ENCODE measurements at places on chromosomes 4 and X.

- no peak for DNase-seq
Measured at GRCh38 chr4:115042496-115042895, 70.9 kb downstream of the NDST4 start.

- no peak for DNase-seq
Measured at GRCh38 chr4:185679523-185679922, 132.5 kb downstream of the SORBS2 start.

- no peak for DNase-seq
Measured at GRCh38 chr4:145507636-145508035, 26.0 kb downstream of the SMAD1 start.

- DNase-seq = no peak
Measured at GRCh38 chr4:112075129-112075753, 70.0 kb upstream of the FAM241A start.

GRCh38 chr4:30720661-30721184 lies 554 bp downstream of the PCDH7 start:
- no peak for DNase-seq

DNA sequence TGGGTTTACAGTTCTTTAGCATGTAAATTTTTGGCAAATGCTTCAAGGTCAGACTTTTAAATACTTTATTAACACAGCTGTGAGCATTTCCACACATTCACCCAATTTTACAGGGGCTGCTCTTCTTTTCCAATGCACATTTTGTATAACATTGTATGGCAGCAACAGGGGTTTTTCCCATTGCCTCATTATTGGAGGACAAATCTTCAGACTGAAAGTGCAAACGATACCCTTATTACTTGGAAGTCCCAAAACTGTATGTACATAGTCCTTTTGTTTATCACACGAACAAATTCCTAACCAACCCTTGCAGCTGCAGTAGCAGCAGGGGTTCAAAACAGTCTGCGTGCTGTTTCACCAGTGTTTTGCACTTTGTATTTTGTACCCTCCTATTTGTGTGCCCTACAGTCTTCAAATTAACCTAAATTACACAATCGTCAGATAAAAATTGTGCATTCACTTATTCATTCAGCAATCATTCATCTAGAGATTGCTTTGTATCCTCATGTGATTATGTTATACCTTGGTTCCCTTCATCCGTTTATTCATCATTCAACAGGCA lies 330.7 kb upstream of the RASGEF1B start:
- no peak for DNase-seq

DNA sequence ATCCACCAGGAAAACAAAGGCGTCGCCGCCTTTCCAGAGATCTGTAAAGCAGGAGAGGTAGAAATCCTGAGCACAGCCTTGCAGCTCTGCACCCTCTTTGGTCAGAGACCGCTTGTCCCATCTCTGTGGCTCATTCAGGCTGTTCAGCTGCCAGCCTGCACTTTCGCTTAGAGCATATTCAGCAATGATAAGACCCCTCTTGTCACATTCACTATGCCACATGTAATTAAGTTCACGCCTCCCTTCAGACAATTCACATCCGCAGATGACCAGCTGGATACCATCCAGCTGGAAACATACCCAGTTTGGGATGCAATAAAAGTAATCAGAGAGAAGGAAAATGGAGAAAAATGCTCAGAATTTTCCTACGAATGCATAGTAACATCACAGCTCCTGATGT lies 335.4 kb downstream of the UNC5C start:
- no peak for DNase-seq

DNA sequence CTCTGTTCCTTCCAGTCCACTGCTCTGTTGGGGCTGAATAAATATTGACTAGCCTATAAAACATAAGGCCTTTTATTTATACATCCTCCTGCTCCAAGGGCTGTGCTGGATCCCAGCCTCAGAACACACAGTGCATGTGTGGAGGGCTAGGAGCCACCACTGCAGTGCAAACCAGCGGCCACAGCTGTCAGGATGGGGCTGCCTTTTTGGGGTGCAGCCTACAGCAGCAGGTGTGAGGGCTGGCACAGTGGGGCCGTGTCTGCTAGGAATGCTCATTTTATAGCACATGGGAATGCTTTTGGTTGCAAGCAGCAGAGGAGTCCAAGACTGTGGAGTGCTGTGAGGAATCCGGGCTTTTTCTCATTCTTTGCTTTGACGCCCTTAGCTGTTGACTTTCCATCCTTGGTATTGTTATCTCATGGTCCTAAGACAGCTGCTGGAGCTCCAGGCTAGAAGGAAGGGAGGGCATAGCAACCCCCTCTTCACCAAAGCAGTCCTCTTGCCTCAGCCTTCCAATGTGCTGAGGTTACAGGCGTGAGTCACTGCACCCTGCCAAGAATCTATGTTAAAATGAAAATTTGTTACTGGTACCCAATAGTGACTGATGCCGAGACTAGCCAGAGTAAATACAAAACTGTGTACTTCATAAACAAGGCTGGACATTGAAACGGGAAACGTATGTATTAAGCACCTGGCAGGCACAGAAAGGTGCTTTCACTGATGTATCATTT lies 334.3 kb upstream of the GATB start:
- DNase-seq = no peak

- DNase-seq = no peak
Measured at GRCh38 chrX:646228-646495, 15.6 kb downstream of the SHOX start.

GRCh38 chrX:14355556-14355955 lies 173.8 kb upstream of the GLRA2 start:
- no peak for DNase-seq

DNA sequence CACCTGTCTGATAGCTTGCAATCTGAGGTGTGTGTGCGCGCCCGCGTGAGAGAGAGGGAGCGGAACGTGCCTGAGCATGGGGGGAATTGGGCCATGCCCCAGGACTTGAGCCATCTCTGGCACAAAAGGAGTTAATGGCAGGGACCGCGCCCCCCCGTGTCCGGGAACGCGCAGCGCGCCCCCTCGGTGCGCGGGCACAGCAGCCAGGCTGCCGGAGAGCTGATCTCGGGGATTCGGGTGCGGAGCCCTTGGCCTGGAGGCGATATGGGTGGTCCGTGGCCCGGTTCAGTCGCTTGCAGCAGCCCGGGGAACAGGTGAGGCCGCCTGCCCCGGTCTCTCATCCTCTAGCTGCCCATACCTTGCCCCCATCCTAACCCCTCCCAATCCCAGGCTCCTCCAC lies at the start of gene NLGN3:
NLGN3 (plus strand) TSS at position 191 of the 400 bp plus-strand sequence. CDS start 2,909 bp downstream, outside the sequence.
- DNase-seq = no peak

DNA sequence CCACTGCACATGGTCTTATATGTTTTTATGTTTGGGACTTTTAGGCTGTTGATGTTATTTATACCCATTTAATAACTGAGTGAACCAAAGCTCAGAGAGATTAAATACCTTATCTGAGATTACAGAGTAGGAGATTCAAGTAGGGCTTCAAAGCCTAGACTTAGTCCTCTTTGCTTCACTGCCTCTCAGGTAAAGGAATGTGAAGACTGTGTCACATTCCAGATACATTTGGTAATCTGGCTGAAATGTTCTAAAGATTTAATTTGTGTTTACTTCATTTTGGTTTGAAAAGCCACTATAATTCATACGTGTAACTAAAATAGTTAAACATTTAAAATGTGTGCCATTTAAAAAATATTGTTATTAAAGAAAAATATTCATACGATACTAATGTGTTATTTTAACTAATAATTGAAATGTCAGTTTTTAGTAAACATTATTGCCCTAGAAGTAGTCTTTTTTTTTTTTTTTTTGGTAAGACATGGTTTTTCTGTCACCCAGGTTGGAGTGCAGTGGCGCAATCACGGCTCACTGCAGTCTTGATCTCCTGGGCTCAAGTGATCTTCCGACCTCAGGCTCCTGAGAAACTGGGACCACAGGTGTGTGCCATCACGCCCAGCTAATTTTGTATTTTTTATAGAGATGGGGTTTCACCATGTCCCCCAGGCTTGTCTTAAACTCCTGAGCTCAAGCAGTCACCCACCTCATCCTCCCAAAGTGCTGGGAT lies 54.3 kb downstream of the WWC2 start:
- no peak for DNase-seq

DNA sequence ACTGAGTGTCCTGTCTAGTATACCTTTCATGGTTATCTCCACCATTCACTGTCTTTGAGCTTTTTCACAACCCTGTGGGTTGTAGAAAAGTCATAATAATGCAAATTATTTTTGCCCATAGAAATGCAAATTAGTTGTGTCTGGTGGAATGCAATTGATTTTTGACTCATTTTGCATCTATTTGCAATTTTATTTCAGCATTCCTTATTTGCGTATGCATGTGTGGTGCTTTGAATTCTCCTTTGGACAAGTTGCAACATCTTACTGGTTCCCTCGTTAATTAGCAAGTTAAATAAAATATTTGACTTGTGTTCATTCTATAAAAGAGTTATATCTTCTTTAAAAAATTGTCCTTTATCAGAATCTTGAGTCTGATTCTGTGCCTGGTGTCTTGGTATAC lies 297.3 kb upstream of the CASK start:
- DNase-seq = no peak

DNA sequence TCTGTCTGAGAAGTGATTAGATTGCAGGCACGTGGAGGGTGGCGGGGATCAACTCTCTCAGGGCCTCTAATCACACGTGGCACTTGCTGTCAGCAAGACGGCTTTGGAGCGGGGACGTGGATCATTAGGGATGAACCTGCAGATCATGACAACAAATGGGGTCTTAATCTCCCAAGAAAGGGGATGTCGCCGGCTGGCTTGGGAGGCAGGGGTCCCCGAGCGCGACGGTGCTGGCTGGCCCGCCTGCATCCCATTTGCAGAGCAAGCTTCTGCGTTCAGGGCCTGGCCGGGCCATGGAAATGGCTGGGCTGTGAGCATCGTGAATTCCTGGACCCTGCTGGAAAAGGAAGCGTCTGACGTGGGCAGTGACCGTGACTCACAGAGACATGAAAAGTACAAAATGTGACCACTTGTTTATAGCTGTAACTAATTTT lies 85.1 kb upstream of the SHOX start:
- no peak for DNase-seq

- no peak for DNase-seq
Measured at GRCh38 chrX:148501386-148502066, 1.1 kb downstream of the AFF2 start.

GRCh38 chr4:7015383-7016035 lies 27.7 kb upstream of the TADA2B start:
- DNase-seq = no peak

DNA sequence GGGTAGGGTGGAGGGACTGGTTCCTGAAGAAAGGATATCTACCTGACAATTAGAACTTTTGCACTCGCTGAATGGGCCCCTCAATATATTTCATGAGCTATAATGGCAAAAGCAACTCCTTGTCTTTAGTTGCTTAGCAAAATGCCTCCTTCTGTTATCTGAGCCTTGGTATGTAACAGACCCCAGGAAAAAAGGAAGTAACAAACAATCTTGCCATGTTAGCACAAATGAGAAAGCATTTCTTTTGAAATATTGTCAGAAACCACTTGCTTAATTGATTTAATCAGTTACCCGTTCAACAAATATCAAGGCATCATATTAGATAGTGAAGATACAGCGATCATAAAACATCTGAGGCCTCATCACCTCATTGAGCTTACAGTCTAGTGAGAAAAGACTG lies 74.6 kb upstream of the MAGEA10 start:
- no peak for DNase-seq

- DNase-seq = no peak
Measured at GRCh38 chr4:139743027-139743426, 77.4 kb downstream of the MGST2 start.

GRCh38 chrX:73863268-73863667 lies 300.3 kb downstream of the CHIC1 start:
- no peak for DNase-seq

DNA sequence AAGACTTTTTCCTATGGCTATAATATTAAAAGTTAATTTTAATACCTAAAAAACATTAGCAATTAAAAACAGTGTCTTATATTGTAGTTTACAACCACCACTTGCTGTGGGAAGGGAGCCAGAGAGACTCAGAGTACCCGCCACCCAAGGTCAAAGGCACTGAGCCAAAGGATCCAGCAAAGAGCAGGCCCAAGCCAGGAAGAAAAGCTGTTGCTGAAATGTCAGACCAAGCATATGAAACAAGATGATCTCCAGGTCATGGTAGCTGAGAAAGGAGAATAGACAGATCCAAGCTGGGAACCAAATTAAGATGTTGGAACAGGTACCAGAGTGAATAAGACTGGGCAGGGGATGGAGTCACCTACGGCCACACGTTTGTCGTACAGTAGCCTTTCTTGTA lies 18.8 kb upstream of the ATOH1 start:
- DNase-seq = no peak

DNA sequence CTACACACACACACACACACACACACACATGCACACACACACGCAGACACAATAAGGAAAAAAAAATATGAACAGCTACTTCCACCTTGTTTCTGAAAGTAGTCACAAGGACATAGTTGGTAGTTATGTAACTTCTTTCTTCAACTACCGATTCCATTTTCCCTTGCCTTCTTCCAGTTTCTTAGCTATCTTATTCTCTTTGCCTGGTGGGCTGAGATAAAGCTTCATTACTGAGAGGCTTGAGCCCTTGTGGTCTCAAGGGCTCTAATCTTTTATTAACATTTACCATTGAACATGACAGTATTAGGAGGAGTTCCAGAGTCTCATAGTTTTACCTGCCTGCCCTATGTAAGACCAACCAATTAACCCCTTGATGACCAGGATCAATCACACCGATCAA lies 8.9 kb upstream of the SMIM10 start:
- no peak for DNase-seq

GRCh38 chrX:67724359-67725110 lies 180.7 kb downstream of the AR start:
- DNase-seq = no peak

- DNase-seq = no peak
Measured at GRCh38 chr4:156378033-156378665, 424.5 kb upstream of the CTSO start.

- no peak for DNase-seq
Measured at GRCh38 chr4:2650276-2650675, 105.9 kb downstream of the TNIP2 start.

DNA sequence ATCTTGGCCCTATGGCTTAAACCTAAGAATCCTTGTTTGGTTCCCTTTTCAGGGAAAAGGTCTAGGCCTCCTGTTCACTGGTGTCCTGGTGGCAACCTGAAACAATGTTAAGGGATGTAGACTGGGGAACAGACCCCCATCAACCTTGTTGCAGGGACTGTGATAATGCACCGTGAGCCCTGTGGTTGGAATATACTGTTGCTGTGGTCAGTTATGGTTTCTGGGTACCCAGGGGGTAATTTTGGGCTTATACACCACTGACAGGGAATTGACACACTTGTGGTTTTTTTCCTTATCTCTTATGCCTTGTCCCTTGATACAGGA lies 64.0 kb upstream of the WDR1 start:
- DNase-seq = no peak

DNA sequence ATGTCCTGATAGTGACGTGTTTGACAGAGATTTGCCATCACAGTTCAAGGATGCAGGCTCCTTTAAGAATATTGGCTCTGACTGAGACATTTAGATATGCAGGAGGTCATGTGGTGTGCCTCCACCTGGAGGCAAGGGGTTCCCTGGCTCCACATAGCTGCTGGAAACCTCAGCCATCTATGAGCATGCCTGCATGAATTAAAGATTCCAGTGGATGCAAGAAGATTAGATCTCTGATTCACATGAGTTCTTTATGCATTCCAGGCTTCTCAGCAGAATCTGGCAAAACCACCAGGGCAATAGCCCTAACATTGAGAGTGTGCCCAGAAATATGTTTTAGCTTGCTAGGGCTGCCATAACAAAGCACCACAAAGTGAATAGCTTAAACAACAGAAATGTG lies 298.5 kb upstream of the AADAT start:
- no peak for DNase-seq
